Tibial nerve (tissue), 4 donors: ENCODE measurements at places on chromosomes 1 and 21. TPM values are rescaled to one million over a fixed set of nuclear protein-coding genes. Genes with fewer than 3 reads are reported as not detected.

GRCh38 chr21:44898851-44899767, 21.6 kb downstream of the ITGB2 start:
- no peak for DNase-seq

GRCh38 chr1:168970926-168971659, 135.4 kb upstream of the ATP1B1 start:
- DNase-seq: no peak

- DNase-seq: no peak
Observed at GRCh38 chr1:43573066-43573800, 42.5 kb downstream of the PTPRF start.

GRCh38 chr1:16112596-16113555, 39.4 kb upstream of the FAM131C start:
- no peak for DNase-seq

The PTPRU gene
- 52.1 TPM for total RNA-seq

DNA sequence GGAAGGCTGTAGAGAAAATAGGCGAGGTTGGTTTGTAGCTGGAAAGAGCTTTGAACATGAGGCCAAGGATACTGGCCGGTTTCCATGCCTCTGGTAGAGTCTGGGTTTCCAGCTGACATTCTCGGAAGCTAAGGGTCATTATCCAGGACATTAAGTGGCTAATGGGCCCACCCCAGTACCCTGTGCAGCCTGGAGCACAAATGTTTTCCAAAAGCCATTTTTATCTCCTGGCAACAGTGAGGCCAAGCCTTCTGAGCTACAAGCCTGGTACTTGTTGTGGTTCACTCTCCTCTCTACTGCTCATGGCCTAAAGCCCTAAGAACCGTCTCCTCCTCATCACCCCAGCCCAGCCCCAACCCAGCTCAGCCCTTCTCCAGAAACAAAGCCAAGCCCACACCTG, 122.9 kb downstream of the DMRTA2 start:
- DNase-seq: no peak

The RGS18 gene
- 7.2 TPM for total RNA-seq

DNA sequence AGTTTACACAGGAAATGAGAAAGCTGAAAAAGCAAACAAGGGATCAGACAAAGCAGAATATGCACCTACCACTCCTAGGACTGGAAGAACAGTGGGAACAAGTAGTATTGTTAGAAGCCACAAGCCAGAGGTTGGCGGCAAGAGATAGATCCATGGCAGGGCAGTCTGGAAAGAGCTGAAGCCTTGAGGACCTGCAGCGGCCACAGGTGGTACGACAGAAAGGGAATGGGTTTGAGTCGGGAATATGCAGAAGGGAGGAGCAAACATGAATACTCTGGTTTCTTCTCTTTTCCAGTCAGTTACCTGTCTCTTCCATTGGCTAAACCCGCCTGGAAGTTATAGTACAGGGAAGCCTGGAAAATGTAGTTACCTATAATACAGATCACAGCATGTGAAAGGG, 3.9 kb upstream of the PCNX2 start:
- DNase-seq: no peak

GRCh38 chr1:31980835-31981455, 32.7 kb upstream of the KHDRBS1 start:
- DNase-seq: no peak

DNA sequence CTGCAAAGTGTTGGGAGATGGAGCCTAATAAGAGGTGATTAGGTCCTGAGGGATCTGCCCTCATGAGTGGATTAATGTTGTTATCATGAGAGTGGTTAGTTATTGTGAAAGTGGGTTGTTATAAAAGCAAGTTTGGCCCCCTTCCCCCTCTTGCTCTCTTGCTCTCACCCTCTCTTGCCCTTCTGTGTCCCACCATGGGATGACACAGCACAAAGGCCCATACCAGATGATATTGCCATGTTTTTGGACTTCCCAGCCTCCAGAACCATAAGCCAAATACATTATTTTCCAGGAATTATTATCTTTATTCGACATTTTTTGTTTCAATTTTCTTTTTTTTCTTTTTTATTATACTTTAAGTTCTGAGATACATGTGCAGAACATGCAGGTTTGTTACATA, 41.4 kb upstream of the IGSF5 start:
- no peak for DNase-seq

GRCh38 chr1:171740987-171741871, 636 bp downstream of the VAMP4 start:
- DNase-seq: peak; percentile 51

GRCh38 chr1:232282498-232282897, 347.4 kb downstream of the SIPA1L2 start:
- DNase-seq: no peak

DNA sequence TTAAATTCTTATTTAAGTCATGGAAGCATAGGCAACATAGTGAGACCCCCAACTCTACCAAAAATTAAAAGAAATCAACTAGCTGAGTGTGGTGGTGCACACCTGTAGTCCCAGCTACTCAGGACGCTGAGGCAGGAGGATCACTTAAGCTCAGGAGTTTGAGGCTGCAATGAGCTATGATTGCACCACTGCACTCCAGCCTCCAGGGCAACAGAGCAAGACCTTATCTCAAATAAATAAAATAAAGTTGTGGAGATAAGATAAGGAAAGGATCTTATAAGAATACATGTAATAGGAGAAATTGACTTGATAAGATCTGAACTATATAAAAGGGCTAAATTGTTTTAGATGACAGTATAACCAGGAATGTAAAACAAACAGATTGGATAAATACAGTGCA, 2.3 kb upstream of the BATF3 start:
- no peak for DNase-seq

GRCh38 chr1:7108251-7108650, 323.0 kb downstream of the CAMTA1 start:
- DNase-seq: no peak

DNA sequence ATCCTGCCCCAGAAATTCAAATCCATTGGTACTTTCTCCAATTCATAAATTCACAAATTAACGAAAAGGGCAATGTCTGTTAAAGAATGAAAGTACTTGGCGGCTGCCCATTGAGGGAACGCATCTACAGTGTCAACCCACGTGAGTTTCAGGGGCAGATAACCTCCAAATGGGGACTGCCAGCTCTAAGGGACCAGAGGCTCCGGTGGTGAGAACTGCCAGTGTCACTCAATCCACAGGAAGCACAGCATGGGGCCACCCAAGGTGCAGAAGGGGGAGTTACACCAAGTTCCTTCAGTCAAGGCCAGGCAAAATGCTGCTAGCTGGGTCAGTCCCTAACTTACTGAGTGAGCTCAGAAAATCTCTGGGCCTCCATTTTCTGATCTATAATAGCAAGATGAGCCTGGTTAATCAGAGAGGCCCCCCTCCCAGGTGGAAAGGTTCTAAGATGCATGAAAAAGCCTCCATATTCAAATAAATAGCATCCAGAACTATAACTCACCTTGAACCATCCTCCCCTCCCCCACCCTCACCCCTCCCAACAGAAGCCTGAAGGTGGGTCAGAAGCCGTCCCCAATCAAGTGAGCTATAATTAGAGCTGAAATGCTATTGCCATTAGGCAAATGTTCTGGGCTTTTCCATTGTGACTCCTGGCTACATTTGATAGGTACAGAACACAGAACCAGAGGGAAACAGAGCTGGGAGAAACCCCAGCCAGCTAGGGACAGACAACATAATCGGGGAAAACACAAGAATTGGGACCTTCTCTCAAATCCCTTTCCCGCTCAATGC, 41.7 kb downstream of the LRP8 start:
- DNase-seq: no peak

The MAD2L2 gene
- total RNA-seq: 33.2 TPM

GRCh38 chr21:45050345-45050796, 24.0 kb upstream of the ADARB1 start:
- no peak for DNase-seq

DNA sequence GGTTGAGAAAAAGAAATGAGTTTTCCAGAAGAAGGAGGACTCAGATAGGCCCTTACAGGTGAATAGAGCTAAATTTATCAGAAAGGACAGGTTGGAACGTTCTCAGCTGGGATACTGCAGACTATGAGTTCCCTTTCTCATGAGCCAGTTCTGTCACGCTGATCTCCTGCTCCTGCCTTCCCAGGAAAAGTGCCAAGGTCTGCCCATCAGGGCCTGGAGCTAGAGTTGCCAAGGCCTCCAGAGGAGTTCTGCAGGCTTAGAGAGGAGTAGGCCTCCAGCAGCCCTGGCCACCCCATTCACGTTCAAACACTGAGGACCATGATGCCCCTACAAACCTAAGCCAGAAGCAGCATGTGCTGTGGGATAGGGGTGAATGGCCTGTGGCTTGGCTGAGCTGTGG, 126.8 kb upstream of the TNR start:
- no peak for DNase-seq

GRCh38 chr1:3954170-3955169, 54.4 kb upstream of the C1orf174 start:
- no peak for DNase-seq

DNA sequence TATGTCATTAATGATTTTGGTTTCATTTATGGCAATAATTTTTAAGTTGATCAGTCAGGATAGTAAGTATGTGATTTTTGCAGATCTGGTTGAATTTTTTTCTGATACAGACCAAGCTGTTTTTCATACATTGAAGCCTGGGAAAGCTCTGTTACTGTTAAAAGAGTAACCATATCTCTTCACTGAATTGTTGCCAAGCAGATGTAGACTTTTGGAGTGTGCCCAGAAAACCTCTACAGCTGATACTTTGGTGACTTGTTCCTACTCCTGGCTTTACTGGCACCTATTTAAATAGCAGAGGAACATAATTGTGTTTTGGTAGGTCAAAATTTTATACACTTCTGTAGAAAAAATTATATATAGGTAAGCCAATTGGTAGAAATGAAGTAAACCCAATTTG, 49.4 kb downstream of the NFIA start:
- DNase-seq: no peak

DNA sequence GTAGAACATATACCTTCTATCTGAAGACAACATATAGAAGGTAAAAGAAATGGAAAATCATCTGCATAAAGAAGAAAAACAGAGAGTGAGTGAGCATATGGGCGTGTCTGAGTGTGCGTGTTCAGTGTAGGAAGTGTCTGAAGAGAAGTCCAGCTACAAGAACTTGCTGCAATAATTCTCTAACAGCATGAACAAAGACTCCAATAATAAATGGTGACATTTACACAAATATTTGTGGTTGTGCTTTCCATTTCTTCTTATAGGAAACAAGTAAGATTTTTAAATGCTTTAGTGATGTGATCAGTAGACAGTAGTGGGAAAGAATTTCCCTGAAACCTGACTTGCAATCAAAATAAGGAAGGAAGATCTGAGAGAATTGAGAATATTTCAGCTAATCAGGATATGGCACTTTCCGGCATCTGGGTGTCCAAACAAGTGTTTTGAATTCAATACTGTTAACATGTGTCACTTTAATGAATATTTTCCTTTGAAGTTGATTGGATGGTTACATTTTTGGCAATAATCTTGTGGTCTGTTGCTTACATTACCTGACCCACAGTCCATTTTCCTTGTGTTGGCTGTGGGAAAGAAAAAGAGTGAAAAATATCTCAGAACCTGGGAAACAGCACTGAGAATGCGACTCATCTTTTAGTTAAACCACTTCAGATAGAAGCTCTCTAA, 154.0 kb downstream of the TGFB2 start:
- DNase-seq: no peak

The S100A4 gene
- 423 TPM for total RNA-seq

The MACF1 gene
- total RNA-seq: 214 TPM

The CRP gene
- total RNA-seq: not detected

The LCE2B gene
- total RNA-seq: not detected

GRCh38 chr1:27391511-27392095, 819 bp upstream of the GPR3 start:
- DNase-seq: peak; percentile 33

GRCh38 chr1:41318135-41318534, 43.1 kb upstream of the FOXO6 start:
- no peak for DNase-seq

The DISP3 gene
- not detected for total RNA-seq

The OVAAL gene
- total RNA-seq: not detected

The NPR1 gene
- total RNA-seq: 40.2 TPM

- no peak for DNase-seq
Observed at GRCh38 chr1:97243973-97244560, 522.5 kb downstream of the PTBP2 start.
